ENCODE measurements at places on chromosomes 12 and 14.
A peak's percentile ranks its signal among the peaks of the same experiment; 100 is the strongest.

GRCh38 chr14:32669391-32669790, 269.3 kb upstream of the NPAS3 start:
- no peak for DNase-seq

DNA sequence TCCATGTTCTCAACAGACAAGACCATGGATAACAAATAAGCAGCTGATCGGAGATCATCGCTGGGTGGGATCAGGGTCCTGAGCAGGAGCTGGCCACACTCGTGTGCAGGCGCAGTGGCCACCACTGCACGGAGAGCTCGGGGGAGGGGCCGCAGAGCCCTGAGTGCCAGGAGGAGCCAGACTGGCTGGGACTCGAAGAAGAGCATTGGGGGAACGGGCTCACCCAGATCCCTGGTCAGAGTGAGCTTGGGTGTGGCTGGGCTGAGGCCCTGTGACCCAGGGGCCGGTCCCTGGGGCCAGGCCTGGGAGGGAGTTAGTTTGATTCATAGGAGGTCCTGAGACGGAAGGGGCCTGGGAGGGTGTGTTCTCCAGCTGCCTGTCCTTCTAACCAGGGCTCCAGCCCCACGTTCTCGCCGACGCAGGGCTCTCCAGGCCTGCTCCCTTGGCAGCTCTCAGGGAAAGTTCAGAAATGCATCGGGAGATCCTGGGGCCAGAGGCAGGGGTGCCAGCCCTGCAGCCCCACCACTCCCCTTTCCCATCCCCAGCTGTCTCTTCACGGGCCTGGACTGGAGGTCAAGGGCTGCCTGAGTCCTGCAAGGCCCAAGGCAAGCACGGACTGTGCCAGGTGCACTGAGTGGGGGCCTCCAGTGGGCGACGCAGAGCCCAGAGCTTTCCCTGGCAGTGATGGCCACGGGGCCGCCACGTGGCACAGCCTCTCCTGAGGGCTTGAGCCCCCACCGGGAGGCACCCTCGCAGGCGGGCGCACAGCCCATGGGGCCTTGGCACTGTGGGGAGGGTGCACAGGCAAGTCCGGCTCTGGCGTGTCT, 48.1 kb downstream of the FBRSL1 start:
- no peak for DNase-seq

- DNase-seq = no peak
Observed at GRCh38 chr12:89181271-89181920, 170.9 kb downstream of the DUSP6 start.

DNA sequence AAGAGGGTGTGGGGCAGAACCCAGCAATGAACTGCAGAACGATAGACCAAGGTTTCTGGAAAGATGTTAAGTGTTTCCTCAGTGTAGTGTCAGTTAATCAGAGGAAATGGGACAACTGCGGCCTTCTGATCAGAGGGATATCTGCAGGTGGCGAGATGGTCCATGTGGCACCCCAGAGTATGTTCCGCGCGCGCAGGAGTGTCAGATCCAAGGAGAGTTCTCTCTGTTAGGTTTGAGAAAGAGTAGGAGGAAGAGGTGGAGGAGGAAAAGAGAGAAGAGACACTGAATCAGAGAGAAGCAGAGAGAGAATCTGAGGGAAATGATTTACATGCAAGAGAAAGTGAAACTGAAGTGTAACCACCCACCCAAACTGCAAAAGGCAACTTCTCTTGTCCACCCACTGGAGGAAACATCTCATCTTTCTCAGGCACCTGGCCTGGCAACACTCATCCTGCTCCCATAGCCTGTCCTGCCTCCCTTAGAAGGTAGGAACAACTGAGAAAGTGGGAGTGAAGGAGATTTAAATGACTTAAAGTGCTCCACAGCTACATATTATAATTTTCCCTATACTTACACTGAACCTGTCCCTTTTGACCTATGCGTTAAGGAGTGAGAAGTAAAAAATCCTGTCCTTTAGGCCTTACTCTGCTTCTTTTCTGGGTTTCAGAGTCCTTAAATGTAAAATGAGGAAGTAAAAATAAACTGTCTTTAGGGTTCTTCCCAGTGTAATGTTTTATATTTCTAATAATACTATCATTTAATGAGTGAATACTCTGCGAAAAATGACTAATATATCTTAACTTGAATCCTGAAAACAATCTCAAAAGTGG, 6.8 kb upstream of the TESPA1 start:
- no peak for DNase-seq

DNA sequence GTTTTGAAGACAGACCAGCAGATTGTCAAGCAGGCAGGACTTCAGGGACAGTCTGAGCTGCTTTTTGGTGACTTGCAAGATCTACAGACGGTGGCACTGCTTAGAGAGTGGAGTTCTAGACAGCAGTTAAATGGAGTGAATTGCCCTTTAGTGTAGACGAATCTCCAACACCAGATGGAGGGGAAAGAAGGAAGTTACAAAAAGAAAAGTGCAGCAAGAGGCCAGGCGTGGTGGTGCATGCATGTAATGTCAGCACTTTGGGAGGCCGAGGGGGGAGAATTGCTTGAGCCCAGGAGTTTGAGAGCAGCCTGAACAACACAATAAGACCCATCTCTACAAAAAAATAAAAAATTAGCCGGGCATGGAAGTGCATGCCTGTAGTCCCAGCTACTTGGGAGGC, 8.4 kb upstream of the HHIPL1 start:
- no peak for DNase-seq

- no peak for DNase-seq
Observed at GRCh38 chr12:122437656-122438121, 15.2 kb upstream of the CLIP1 start.

GRCh38 chr12:46523863-46524770, 151.5 kb upstream of the SLC38A2 start:
- DNase-seq = no peak

GRCh38 chr12:6745741-6746525, 7.0 kb downstream of the MLF2 start:
- no peak for DNase-seq

GRCh38 chr12:74890237-74890599, 319.4 kb downstream of the KCNC2 start:
- DNase-seq = no peak

- DNase-seq = no peak
Observed at GRCh38 chr12:46217541-46218321, 51.1 kb downstream of the SLC38A1 start.

DNA sequence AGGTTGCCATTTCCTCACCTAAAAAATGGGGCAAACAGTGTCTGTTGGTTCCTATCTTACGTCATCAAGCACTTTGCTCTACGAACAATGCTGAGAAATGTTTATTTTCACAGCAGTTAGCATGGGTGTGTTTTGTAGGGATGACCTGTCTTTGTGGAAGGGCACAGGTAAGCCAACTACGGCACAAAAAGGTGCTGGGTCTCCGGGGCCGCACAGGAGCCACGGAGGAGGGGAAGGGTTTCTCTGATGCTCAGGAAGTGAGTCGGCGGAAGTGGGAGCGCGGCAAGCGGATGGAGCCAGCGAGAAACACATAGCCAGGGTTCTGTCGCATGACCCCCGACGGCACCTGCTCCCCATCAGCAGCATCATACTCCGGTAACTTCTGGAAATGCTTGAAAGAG, 65.6 kb upstream of the TCL1B start:
- DNase-seq = no peak

DNA sequence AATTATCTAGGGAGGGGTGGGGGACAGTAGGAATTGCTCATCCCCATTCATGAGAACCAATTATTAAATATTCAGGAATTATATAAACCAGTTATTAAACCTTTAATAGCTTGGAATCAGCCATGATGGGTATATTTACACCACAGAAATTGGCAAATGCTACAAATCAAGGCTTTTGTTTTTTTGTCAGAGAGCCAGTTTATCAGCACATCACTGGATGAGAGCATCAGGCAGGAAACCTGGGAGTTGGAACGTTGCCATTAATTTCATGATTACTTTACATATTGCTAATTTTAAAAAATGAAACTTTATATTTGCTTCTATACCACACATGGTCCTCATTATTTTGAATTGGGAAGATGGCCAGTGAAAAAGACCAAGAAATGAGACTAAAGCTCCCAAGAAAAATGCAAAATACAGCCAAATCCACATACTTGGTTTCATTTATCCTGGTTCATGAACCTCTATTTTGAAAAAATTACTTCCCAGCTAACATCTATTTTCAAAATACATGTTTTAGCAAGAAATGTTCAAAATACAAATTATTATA, 48.4 kb downstream of the ATL1 start:
- no peak for DNase-seq

GRCh38 chr14:71594821-71595220, 337.4 kb upstream of the RGS6 start:
- DNase-seq = no peak

DNA sequence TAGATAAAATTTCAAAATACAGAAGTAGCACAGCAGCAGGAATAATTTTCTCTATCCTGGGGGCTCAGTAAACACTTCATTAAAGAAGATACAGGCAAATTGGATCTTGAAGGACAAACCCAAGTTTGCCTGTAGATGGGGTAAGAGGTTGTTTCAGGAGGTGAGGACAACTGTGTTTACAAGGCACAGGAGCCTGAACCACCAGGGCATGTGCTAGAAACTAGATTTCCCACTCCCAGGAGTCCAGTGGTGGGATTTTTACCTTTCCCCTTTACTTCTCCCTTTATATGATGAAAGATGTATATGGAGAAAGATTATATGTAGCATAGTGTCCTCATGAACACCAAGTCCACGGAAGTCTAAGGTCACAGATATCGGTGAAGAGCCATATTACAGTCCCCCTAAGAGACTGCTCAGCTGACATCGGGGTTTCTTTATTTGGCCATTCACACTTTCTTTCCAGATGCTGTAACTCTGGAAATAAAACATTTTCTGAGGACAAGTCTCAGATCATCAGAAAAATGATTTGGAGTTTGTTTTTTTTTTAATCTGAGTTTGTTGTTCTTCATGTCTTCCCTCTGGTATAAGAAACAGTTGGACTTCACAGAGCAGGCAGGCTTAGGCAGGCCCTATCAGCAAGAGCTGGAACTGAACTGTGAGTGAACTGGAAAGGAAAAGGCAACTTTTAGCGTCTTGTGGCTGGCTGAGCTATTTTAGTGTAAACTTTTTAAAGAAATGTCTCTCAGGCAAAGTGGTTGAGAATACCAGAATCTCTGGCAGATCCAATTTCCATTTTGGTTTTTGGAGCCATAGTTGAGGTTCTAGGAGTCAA, 8.0 kb upstream of the EVL start:
- DNase-seq = peak; percentile 53

DNA sequence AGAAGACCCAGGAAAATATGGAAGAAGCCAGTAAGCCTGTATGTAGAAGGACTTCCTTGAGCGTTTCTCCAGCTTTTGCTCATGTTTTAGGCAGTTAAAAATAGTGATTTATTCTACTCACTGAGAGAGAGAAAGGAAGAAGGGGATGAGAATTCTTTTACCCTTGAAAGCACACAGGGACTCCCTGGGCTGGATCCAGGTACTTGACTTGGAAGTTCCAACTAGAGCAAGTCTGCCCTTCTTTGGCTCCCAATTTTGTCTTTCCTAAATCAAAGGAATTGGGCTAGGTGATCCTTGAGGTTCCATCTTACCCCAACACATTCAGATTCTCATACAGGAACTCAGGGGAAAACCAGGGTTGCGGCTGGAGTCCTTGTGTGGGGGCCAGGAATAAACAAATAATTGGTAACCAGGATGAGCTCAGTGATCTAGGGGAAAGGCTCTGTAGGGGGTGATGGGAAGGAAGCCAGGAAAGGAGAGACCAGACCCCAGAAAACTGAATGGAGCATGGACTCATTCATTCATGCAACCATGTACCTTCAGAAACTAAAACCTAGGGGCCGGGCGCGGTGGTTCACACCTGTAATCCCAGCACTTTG, 11.5 kb upstream of the ITGA5 start:
- no peak for DNase-seq

DNA sequence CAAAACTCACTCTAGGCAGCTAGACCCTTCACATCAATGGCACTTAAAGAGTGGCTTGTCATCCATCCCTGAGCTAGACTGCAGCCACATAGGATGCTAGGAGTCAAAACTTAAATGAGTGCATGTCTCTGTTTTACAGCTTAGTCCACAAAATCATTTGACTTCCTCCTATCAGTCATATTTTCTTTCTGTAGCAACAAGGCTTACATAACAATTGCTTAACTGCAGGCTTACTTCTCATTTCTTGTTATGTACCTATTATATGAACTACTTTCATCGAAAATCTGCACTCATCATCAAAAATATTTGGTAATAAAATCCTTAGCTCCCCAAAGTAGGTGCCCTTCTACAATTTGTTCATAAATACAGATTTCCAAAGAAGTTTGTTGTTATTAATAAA, 30.1 kb downstream of the CLEC1A start:
- DNase-seq = no peak

DNA sequence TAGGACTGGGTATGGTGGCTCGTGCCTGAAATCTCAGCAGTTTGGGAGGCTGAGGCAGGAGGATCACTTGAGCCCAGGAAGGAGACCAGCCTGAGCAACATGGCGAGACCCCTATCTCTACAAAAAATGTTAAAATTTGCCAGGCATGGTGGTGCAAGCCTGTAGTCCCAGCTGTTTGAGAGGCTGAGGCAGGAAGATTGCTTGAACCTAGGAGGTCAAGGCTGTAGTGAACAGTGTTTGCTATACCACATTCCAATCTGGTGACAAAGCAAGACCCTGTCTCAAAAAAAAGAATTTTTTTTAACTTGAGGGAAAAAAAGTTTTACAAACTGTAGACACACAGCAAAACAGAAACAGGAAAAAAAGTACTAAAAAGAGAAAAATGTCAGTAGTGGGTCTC, 2.3 kb upstream of the MAP3K9 start:
- no peak for DNase-seq

GRCh38 chr12:63888908-63889635, 44.6 kb downstream of the SRGAP1 start:
- DNase-seq = no peak

GRCh38 chr14:22653012-22653621, 9.0 kb upstream of the OR6J1 start:
- peak; percentile 38 for DNase-seq
